ENCODE measurements at places on chromosomes 2 and 18.
A peak's percentile ranks its signal among the peaks of the same experiment; 100 is the strongest.

DNA sequence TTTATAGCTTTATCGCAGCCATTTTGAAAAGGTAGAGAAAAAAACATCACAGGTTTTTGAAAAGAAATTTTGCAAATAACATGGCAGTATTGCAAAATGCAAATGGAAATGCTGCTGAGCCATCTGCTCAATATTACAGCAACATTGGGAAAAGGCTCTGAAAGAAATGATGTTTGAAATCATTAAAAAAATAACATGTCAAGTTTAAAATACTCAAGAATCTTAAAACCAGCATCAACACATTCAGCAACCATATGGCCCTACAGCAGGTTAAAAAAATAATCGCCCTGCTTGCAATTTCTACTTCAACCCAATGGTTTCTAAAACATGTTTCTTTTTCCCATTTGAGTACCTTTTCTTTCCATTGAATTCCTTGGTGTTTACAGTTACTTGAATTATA, 289.4 kb downstream of the AFF3 start:
- DNase-seq, result no peak

DNA sequence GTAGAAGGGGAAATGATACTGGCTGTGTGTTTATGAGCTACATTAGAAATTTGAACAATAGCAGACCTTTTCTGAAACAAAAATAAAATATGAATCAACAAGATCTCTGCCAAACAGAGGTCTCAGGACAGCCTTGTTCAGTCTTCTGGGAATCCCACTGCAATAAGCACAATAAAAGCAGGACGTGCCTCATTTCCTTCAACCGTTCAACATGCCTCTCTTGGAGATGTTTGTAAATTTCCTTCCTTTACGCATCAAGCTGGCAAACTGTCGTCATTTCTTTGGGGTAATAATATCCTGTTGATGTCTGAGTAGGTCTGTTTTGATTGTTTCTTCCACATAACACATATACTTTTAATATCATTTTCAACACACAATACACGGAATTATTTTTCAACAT, 77.2 kb downstream of the TCF4 start:
- DNase-seq, result no peak

GRCh38 chr2:237482485-237482884, 4.6 kb upstream of the MLPH start:
- no peak for DNase-seq

GRCh38 chr18:12408247-12408869, 629 bp downstream of the PRELID3A start:
- no peak for DNase-seq

GRCh38 chr2:56813490-56813889, 629.7 kb downstream of the CCDC85A start:
- DNase-seq, result no peak

DNA sequence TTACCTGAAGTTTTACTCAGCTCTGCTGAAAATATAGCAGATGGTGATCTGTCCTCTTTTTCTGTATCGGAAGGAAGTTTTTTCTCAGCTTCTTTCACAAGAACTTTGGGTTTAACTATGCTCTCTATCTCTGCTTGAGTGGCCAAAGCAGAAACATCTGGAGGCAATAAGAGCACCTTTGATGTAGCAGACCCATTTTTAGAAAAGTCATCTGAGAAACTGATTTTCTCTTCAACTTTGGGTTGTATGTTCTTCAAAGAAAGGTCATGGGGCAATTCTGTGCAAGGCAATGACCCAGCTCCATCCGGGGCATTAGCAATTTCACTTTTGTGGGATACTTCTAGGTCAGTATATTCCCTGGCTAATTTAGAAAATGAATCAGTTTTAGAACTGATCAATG, 25.2 kb downstream of the RTN4 start:
- no peak for DNase-seq

DNA sequence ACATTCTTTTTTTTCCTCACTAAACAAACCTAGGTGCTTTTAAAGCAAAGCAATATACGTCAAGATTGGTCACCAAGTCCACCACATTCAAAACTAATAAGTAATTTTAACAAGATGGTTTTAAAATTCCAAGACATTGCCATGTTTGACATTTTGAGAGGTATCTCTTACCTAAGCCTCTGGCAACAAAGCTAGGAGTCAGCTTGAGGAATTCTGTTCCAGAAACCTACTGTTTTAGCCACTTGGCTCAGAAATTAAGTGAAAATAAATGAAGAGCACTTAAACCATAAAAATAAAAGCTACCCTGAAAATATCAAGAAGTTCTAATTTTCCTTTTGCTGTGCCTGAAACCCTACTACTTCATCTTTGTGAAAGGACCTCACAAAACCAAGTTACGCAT, 30.0 kb upstream of the CHMP3 start:
- no peak for DNase-seq

DNA sequence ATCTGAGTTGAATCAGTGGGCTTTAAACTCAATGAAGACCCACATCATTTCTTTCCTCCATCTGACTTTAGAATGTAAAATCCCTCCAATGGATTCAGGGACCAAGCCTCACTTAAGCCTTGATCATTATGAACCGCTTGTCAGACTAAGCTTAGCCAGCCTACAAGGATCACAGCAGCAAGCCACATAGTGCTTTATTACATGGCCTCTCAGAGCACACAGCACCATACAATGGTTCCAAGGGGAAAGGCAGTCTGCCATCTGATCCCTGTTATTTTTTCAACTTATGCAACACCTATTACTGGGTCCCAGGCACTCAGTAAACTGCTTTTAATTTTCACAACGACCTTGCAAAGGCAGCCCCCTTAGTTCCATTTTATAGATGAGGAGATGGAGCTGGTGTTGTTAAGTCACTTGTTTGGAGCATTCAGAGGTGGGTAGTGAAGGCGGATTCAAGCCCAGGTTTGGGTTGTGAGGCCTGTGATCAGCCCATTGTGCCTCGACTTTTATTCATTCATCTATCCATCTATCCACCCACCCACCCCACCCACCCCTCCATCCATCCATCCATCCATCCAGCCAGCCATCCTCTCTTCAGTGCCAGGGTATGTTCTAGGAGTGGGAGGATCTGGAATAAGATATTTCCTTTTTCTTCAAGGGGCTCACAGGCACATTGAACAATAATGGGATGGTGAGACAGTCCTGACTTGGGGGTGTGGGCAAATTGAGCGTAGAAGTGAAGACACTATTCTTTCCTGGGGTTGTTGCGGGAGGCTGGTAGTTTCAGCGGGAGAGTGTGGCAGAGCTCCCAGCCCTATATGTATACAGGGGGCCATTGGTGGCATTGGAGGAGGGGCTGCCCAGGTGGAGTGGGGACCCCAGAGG, 141.2 kb downstream of the MYCN start:
- no peak for DNase-seq

GRCh38 chr2:45889053-45889452, 237.6 kb downstream of the PRKCE start:
- peak; percentile 60 for DNase-seq

- no peak for DNase-seq
These were observed 86.1 kb downstream of the SLC4A10 start for GRCh38 chr2:161710131-161710915.

DNA sequence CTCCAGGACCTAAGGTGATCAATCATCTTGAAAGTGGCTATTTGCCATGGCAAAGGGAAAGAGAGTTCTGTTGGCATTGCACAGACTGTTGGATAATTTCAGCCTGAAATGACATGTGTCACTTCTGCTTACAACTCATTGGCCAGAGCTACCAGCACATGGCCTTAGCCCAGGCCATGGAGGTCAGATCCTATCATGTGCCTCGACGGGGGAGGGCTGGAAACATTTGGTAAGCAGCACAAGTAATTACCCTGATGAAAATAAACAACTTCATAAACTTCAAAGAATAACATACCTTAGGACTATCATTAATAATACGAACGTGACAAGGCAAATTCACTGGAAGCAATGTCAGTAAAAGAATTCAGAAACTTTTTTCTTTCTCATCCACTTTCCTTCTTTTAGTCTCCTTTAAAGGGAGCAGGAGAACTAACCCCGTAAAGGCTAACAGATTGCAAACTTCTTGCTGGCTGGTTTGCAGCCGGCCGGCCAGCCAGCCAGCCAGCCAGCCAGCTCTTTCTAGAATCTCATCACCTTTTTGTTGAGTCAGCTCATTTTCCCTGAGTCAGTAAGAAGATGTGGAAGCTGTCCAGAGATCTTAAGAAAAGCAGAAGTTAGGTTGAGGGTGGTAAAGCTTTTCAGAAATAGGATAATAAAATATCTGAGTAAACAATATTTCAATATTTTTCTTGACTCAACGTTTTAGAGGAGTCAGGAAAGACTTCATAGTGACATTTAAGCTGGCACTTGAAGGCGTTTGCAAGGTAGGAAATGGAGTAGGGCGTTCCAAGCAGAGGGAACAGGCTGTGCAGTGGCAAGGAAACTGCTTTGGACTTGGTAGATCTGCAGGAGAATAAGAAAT, 31.9 kb downstream of the CNRIP1 start:
- no peak for DNase-seq

GRCh38 chr2:96100893-96101304, 15.5 kb downstream of the ADRA2B start:
- no peak for DNase-seq

DNA sequence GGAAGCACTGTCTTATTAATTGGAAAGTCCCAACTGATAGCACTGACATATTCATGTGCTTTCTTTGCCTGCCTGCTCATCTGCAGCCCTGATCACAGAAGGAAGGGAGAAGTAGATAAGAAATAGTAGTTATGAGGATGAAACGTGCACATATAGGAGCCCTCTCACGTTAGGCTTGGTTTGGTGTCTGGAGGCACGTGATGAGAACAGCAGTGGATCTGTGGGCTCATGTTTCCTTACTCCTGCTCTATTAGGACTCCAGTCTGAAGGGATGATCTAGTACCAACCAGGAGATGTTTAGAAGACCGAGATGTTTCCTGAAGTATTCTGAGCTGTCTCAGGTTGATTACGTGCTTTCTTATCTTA, 84.9 kb downstream of the MAP4K4 start:
- DNase-seq, result no peak

DNA sequence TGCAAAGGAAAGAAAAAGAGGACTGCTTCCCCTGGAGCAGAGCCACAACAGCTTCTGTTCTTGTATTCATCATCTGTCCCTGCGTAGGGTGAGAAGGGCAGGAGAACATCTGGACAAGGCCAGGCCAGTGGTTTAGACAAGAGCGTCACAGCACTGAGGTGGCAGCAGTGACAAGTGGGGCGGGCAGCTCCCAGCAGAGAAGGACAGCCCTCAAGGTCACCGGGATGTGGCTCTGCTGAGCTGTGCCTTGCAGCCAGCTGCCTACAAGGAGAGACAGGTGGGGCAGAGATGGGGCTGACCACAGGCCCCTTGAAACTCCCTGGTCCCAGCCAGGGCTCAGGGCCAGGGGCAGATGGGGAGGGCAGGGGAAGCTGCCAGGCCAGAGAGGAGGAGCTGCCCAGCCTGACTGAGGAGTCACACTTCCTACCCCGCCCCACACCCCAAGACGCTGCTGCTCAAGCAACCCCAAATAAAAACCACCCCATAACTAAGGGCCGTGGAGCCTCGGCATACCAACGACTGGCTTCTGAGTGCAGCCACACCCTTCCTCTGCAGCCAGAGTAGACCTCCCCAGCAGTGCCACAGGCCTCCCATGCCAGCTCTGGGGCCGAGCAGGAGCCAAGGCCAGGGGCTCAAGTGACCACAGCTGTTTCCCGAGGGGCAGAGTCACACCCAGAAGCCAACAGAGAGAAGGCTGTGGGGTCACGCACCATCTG, 5.4 kb downstream of the RAB11FIP5 start:
- peak; percentile 9 for DNase-seq

DNA sequence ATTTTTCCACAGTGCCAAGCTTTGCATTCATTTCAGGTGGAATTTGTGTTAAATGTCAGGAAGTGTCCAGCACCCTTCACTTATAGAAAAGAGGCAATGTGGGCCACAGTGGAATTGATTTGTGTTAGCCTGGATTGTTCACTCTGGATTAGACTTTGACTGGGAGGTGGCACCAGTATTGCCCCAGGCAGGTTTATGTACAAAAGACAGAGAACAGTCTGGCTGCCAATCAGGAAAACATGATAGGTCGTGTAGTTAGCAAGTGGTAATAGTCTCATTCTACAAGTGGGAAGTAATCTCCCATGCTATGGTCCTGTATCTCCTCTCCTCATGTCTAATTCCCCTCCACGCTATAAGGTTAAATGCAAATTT, 45.6 kb downstream of the RAB27B start:
- DNase-seq, result no peak

Data from CD8-positive, alpha-beta memory T cell (primary cell).